ENCODE measurements at places on chromosomes 3 and 15.

- DNase-seq: no peak
These were observed 572.2 kb downstream of the GRM7 start for GRCh38 chr3:7433073-7433472.

GRCh38 chr15:52121896-52122295 lies 9.3 kb upstream of the BCL2L10 start:
- DNase-seq: no peak

DNA sequence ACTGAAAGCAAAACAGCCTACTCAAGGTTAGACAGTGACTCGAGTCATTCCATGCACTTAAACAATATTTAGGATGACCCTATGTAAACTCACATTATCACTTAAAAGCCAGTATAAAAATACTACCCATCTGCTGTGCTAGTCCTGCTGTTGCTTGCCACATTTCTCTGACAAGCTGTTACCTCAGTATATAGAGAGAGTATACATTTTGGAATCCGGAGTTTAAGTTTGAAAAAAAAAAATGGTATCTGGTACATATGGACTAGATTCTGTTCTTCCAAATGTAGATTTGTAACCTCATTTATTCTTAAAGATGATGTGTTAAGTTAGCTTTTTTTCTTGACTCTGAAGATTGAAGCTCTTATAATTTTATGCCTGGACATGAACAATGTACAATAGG lies 503.8 kb upstream of the TPRG1 start:
- DNase-seq: no peak

DNA sequence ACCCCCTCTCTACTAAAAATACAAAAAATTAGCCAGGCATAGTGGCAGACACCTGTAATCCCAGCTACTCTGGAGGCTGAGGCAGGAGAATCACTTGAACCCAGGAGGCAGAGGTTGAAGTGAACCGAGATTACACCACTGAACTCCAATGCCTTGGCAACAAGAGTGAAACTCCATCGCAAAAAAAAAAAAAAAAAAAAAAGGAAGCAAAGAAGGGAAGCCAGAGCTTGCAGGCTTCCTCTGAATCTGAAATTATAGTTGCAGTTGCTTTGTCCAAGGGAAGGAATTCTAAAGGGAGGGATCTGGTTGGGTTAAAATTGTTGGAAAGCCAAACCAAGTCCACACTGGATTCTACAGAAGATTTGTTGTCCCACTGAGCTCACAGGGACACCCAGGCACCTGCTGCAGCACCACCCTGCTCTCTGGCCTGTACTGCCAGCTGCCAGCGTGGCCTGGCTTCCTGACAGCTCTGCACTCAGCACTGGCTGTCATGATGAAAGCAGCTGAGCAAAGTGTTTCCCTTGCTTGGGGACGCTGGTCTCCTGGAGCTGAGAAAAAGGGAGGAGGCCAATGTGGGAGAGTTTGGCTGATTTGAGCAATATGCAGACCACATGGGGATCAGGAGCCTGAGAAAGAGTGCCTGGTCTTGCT lies 88.8 kb upstream of the HES1 start:
- no peak for DNase-seq
